ENCODE measurements at places on chromosomes 5 and 9. TPM values are rescaled to one million over a fixed set of nuclear protein-coding genes. Genes with fewer than 3 reads are reported as not detected.

NUTM2G gene
- not detected for total RNA-seq

PKD2L2 gene
- total RNA-seq = not detected

S100Z gene
- 3.0 TPM for total RNA-seq

ACTBL2 gene
- not detected for total RNA-seq

LHX3 gene
- total RNA-seq = not detected

SURF2 gene
- 12.2 TPM for total RNA-seq

F2RL1 gene
- 1.1 TPM for total RNA-seq

- no peak for DNase-seq
Observed at GRCh38 chr5:110899566-110900412, 161.0 kb downstream of the SLC25A46 start.

DNA sequence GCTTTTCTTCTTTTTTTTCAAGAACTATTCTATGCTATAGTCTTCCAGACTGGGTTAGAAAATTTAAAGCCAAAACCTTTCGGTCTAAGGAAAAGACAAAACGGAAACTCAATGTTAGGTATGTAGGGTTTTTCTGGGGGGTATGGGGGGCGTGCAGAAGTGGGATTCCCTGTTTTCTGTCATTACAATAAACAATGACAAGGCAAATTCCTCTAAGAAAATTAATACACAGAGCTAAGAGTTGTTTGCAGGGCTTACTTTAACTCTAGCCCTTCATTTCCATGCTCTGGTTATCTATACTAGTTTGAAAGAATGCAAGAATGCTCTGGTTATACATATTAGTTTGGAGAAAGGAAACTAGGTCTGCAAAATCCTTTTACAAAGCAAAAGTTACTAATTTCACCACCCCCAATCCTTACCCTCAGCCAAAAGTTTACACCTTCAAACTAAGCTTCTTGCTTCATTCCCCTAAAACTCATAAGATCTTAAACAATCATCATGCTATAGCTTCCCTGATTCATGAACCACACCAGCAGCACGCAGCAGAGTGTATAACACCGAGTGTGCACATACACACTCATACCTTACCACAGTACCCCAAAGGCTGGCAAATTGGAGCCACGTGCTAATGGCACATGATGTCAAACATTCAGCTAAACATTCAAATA is 89.1 kb upstream of the NR5A1 start:
- no peak for DNase-seq

DNA sequence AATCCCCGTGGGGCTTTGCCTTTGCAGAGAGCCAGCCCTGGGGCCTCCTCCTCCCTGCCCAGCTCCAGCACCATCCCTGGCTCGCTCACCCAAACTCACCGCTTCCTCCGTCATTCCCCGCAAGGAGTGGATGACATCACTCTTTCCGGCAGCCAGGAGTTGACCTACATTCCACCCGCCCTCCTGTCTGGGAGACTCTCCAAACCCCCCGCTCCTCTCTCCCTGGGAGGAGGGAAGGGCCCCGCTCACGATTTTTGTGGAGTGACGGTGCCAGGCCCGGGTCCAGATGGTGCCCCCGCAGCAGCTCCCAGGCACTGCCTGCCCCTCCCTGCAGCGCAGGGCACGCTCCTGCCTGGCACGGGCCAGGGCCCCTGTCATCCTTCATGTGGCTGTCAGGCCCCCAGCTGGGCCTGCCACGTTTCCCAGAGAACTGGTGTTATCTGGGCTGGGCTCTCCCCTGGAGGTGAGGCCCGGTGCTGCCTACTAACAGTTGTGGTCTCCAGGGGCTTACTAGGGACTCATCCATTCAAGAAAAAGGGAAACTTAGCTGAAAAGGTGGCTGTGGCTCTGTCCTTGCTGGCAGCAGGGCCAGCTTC is 52.3 kb downstream of the NTNG2 start:
- DNase-seq = peak; percentile 8

DNA sequence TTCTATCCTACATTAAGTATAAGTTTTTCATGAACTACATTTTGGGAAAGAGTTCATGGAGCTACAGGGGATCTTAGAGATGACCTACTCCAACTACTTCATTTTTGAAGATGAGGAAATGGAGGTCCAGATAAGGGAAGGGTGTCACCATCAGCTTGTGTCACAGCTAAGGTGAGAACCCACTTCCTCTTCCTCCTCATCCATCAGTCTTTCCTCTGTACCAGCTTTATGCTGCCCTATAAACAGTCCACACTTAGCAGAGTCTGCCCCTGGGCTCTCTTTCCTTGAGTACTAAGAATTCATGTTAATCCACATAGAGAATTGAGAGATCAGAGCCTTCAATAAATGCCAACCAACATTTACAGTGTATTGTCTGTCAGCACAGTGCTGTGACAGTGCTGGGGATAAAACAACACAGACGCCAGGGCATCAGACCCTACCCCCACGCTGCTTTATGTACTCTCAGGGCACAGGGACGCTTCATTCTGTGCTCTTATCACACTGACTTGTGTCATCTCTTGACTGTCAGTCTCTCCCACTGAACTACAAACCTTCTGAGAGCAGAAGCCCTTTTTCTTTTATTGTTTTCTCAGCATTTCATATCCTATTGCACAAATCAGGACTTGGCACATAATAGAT is 22.1 kb downstream of the ADRB2 start:
- no peak for DNase-seq

- no peak for DNase-seq
Observed at GRCh38 chr5:93100428-93100827, 480.6 kb downstream of the NR2F1-AS1 start.

DNA sequence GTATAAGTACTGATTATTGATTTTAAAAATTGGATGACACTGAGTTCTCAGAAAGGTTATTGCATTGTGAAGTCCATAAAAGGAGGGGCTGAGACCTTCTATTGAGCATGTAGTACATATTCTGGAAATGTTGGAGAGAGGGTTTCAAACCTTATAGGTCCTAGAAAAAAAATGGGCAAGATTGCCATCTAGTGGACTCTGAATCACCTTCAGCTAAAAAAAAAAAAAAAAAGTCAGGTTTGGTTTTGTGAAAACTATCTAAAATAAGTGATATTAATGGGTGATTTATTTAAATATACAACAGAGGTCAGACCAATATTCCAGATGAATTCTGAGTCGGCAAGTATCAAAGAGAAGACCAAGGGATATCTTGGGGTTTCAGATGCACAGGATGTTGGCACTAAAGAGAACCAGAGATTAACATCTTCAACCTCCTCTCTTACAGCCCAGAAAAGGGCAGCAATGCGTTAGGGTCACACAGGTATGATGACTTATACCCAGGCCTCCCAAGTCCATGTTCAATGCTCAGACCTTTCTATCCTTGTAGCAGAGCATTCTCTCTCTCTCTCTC is 109.8 kb upstream of the NMUR2 start:
- DNase-seq = no peak

DNA sequence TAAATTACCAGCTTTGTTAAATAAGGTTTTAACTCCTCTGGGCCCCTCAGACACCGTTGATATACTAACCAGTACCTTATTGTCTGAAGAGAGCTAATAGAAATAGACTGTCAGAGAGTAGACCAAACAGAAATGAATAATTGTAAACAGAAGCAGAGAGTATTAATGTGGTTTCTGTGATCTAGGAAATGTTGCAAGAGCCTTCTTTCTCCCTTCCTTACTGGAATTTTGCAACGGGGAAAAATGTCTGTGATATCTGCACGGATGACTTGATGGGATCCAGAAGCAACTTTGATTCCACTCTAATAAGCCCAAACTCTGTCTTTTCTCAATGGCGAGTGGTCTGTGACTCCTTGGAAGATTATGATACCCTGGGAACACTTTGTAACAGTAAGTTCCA is 5.1 kb downstream of the TYRP1 start:
- no peak for DNase-seq

DNA sequence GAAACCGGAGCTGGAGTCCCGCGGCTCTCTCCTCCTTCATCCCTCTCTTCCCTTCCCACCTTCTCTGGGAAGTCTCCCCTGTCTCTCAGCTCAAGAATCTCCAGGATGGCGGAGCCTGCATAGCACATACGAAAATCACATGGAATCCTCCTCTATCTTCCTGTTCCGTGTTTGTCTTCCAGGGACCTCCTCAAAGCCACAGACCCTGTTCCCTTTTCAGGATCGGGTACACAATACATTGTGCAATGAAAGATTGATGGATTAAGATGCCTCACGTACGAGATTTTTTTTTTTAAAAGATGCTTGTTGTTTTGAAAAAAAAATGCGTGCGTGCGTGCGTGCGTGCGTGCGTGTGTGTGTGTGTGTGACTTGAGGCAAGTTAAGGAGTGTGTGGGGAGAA is 46.6 kb upstream of the OLFM1 start:
- no peak for DNase-seq

GRCh38 chr9:121997791-121998190 is 95.3 kb downstream of the TTLL11 start:
- no peak for DNase-seq

DNA sequence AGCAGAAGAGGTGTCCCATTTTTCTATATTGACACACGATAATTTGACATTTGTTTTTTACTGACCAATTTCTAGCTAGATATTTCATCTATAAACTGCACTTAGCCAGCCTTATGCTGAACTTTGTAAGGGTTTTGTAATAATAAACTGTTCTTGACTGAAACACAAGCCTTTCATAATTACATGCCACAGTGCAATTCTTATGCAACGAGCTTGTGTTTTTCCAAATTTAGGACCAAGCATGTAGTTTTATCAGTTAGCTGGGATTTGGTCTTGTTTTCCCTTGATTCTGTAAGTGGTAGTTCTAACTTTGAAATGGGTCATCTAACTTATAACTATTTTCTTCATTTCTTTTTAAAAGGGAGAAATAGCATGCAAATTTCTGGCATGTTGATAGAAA is 1.3 kb upstream of the LURAP1L start:
- DNase-seq = no peak

GRCh38 chr9:113934829-113935676 is 58.9 kb downstream of the ZNF618 start:
- DNase-seq = no peak

DNA sequence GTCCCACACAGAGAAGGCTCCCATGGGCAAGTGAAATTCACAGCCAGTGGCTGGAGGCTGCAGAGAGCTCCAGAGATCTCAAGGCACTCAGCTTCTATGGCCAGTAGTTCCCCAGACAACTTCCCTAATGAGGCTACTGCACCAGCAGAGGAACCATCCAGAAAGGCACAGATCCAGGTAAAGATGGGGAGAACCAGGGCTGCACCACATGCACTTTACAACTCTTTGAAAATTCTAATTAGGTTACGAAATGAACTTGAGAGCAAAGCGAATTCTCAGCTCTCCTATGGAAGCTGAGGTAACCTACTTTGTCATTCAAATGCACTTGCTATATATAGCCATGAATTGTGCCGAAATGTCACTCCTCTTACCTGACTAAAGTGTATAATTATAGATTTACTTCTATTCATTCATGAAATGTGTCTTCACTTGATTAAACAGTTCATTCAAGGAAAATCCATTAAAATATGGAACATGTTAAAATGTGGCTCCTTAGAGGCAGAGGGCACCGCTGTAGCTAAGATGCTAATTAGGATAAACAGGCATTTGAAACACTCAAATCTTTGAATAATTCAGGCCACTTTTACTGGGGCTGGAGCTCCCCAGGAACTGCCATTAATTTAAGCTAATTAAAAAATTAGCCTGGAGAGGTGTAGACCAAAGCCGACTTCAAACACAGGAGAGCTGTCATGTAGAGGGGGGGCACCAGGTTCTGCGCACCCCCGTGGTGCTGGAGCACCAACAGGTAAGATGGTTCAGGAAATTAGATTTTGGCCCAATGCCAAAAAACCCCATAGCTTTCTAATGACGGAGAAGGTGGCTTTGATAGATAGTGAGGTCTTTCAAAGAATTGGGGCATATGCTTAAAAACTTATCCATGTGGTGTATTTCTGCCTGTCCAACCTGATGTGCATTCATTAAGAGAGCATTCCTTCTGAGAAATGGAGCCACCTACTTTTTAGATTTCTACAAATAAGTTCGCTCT is 204.1 kb downstream of the GABBR2 start:
- no peak for DNase-seq

DNA sequence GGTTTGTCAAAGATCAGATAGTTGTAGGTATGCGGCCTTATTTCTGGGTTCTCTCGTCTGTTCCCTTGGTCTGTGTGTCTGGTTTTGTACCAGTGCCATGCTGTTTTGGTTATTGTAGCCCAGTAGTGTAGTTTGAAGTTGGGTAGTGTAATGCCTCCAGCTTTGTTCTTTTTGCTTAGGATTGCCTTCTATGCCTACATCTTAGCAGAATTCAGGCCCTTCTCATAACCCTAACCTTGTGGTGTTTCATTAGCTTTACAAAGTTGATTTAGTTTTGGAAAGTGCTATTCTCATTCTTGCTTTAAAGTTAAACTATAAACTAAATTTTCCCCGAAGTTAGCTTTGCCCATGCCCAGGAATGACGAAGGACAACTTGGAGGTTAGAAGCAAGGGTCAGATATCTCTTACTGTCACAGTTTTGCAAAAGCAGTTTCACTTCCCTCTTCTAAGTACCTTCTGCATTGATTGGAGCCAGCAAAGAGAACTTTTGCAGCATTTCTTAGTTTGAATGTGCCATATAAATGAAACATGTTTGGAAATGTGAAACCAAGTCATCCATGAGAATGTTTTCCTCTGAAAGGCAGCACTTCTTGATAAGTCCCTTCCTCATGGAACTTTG is 274.3 kb upstream of the DMRT1 start:
- DNase-seq = no peak

GRCh38 chr5:33850100-33850594 is 41.6 kb downstream of the ADAMTS12 start:
- DNase-seq = no peak

GRCh38 chr5:110288766-110289511 is 437.5 kb downstream of the TMEM232 start:
- DNase-seq = no peak

GRCh38 chr5:174172152-174172551 is 126.6 kb downstream of the NSG2 start:
- DNase-seq = no peak

- no peak for DNase-seq
Observed at GRCh38 chr9:71806901-71807307, 38.6 kb upstream of the CEMIP2 start.

DNA sequence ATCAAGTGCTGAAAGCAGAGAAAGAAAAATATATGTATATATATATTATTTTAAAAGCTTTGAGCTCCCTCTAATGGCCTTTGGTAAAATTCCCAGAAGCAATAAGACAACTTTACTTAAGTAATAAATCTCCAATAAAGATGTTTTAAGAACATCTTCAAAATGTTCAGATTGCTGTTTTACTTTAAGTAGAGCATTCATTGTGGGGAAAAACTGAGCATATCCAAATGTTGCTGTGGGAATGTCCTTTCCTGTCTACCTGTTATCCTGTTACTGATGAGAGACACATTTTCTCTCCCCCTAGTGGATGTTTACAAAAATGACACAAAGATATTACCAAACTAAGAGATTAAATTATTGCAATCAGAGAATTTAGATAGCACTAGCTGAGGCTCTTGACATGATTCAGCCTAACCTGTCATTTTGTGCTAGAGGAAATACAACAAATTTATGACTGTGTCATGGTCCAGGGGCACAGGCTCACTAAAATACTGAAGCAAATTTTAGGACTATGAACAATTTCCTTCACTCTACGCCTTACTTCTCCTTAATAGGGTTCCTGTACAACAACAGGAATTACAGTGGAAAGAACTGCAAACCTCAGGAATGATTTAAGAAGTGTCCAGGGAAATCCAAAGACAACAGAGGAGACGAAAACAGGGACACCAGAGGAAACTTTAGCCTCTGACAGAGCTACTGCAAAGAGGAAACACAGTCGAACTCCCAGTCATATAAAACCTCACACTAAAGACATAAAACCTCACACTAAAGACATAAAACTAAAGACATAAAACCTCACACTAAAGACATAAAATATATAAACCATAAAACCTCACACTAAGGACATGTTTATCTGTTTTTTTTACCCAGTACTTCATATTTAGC is 24.3 kb upstream of the PRRC1 start:
- DNase-seq = no peak
